ENCODE measurements at places on chromosomes 1 and 21.

- no peak for DNase-seq
These were observed 67.8 kb downstream of the SIK1 start for GRCh38 chr21:43358940-43359822.

DNA sequence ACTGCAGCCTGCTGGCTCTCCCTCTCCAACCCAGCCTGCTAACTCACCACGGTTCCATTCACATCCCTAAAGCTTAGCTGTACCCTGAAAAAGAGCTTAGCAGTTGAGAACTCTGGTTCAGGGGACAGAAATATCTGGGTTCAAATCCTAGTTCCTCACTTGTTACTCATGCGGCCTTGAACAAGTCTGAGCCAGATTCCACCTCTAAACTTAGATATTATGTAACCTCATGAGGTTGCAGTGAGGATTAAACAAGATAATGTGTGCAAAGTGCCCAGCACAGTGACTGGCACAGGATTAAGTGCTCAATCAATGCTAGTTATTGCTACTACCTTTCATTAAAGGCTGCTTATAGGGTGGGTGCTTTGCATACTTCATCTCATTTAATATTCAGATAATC, 41.3 kb upstream of the DHCR24 start:
- no peak for DNase-seq

- no peak for DNase-seq
These were observed 62.1 kb downstream of the PLPPR4 start for GRCh38 chr1:99326215-99326949.

- DNase-seq: no peak
These were observed 8.2 kb upstream of the LAPTM5 start for GRCh38 chr1:30765556-30766434.

- no peak for DNase-seq
These were observed 22.0 kb downstream of the SYT6 start for GRCh38 chr1:114131526-114132220.

- no peak for DNase-seq
These were observed 23.2 kb upstream of the H6PD start for GRCh38 chr1:9211291-9211811.

All from GM12891 (cell line).